Stimulated activated CD4-positive, alpha-beta T cell treated with anti-CD3 and anti-CD28 coated beads, Interleukin-1b, Interleukin-23, amount 100 ng/mL, for 48 hours (primary cell): ENCODE measurements at places on chromosomes 5 and 9.

DNA sequence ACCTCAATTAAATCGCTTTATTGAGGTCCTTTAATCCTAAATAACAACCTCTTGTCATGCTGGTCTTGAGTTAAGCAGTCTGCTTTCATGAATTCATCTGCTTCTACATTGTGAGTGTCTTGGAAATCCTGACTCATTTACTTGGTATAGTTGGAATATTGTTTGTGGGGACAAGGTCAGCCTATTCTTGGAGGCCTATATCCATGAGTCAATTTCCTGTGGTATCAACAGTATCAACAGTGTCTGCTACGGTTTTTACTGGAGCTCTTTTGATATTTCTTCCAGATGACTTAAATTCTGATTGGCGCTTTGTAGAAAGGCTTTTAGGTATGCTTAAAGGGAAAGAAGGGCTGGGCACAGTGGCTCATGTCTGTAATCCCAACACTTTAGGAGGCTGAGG, 71.2 kb upstream of the PARP8 start:
- DNase-seq = no peak

GRCh38 chr9:114588210-114588609, 641 bp downstream of the ATP6V1G1 start:
- peak; percentile 12 for DNase-seq

- no peak for DNase-seq
These were observed 117.6 kb downstream of the COX7C start for GRCh38 chr5:86735370-86735769.

GRCh38 chr9:99824378-99825171, 2.9 kb downstream of the NR4A3 start:
- DNase-seq = peak; percentile 75

- DNase-seq = no peak
These were observed 7.9 kb upstream of the AMBP start for GRCh38 chr9:114086009-114086408.

DNA sequence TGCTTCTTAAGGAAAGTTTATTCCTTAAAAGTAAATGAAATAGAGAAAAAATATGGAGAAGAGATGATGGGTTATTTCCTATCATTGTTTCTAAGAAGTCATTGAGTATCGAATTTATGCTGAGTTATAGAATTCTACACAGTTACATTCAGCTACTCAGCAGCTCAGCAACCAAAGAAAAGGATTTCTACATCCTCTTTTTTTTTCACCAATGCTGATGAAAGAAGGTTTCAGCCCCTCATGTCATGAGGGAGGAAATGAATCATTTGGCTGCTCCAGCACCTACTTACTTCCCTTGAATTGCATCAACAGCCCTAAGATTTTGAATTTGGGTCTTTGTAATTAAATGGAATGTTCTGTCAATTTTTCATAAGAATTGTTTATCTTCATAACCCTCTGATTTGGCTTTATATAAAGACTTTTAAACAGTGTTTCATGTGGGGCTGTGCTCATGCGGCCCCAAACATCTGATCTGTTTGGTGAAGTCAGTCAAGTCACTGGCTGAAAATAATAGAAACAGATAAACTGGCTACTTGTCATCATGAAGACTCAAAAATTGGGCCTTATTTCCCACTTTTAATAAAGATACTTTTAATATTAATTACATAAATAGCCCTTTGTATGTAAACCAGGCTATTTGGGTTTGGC, 18.5 kb upstream of the SNX2 start:
- DNase-seq = no peak

- no peak for DNase-seq
These were observed 2.5 kb upstream of the NKD2 start for GRCh38 chr5:1005904-1006655.

- DNase-seq = no peak
These were observed 9.5 kb downstream of the ARSK start for GRCh38 chr5:95564450-95564849.
